ENCODE measurements at places on chromosomes 12 and 14. TPM values are rescaled to one million over a fixed set of nuclear protein-coding genes. Genes with fewer than 3 reads are reported as not detected.

Gene SLCO1B1
- not detected for total RNA-seq

Gene CCDC177
- total RNA-seq, result not detected

Gene KIAA0586
- 19.3 TPM for total RNA-seq

Gene TAS2R50
- total RNA-seq, result 1.1 TPM

Gene LYZ
- not detected for total RNA-seq

Gene DUSP6
- total RNA-seq, result 209 TPM

- DNase-seq, result no peak
Observed at GRCh38 chr12:128823216-128823915, 392 bp downstream of the SLC15A4 start.

DNA sequence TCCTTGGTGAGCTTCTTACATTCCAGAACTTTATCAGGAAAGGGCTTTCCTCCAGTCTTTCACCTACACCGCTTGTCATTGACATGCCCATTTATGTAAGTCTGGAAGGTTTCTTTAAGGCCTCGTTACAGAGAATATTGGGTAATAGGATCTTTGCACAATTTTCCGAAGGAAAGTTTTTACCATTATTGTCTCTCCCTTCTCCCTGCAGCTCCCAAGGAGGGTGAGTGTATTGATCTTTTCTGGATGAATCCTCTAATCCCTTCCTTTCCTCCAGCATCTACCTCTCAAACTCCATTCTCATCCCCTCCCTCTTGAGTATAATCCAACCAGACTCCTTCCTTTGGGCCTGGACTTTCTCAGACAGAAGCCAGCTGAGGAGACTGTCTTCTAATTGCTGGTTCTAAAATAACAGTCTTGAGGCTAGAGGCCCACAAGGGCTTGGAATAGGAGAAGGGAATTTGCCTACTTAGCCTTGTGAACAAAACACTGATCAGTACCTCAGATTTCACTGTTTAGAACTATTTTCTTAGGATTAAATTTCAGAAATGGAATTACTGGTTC, 21.8 kb downstream of the WNK1 start:
- no peak for DNase-seq

DNA sequence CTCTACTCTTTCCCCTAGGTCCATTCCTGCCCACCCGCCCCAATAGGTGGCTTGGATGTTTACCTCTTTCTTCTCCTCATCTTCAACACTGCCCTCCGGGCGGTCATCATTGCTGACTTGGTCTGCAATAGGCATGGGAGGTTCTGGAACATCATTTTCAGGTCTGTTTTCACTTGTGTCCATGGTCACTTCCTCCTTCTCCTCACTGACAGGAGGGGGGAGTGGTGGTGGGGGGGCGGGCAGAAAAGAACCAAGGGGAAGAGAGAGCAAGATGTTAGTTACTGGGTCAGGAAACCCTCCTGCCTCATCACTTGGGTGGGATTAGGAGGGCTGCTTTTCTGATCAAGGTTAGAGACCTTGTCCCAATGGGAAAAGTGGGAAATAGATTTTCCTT, 12.1 kb upstream of the CDH24 start:
- DNase-seq, result no peak

DNA sequence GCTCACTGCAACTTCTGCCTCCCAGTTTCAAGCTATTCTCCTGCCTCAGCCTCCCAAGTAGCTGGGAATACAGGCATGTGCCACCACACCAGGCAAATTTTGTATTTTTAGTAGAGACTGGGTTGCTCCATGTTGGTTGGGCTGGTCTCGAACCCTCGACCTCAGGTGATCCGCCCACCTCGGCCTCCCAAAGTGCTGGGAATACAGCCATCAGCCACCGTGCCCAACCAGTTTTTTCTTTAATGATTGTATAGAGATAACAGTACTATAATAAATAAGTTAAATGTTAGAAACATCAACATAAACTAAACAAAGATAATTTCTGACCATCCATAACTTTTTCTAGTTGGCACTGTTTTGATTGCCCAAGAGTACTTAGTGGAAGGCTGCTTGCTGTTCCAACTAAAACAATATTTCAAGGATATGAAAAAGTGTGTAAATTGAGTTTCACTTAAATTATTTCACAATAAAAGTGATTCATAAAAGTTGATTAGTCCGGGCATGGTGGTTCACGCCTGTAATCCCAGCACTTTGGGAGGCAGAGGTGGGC, 5.6 kb downstream of the GON7 start:
- no peak for DNase-seq

DNA sequence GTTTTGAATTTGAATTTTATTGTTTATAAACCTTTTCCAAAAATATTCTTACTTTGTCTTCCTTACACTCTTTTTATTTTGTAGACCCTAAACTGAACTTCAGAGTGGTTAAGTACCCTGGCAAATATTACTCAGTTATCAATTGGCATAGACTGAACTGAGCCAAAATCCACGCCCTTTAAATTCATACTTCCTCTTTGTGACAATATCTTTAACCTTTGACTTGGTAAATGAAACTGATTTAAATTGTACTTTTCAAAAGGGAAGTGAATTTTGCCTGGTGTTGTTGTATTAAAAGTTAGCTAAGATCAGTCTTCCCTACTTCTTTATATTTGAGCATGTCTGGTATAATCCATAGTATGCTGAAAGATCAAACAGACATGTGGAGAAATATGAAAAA, 184.3 kb upstream of the USP15 start:
- no peak for DNase-seq

DNA sequence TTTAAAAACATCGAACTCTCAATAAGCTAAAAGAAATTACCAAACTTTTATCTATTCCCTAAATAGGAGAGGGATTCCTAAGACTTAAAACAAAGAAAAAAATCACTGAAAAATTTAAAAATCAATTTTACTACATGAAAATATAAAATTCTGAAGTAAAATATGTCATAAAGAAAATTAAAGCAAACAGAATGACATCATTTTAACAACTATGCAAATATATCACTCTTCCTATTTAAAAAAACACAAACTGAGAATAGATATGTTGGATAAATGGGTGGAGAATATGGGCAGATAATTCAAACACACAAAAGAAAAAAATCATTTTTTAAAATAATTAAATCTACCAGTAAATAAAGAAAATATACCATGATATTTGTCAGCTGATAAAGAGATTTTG, 510.0 kb downstream of the BCL11B start:
- no peak for DNase-seq

DNA sequence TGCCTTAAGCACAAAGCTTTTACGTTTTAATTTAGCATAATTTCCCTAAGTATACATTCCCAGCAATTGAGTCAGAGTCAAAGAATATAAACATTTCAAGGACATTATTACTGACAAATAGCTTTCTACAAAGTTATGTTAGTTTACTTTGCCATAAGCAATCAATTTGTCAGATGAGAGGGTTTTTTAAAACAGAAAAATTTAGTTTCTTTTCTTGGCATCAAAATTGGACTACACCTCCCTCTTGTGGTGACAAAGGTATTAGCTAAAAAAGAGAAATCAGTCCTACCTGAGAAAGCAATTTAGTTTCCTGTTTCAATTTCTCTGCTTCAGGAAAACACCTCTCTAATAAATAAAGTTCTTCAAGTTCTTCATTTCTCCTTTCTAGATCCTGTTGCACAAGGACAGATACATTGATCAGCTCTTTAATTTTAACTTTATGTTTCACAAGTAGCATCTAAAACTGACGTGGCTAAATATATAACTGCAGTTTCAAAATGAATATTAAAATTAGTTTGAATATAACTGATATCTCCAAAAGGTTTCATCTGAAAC, 39.9 kb downstream of the DNAI7 start:
- no peak for DNase-seq

- no peak for DNase-seq
Observed at GRCh38 chr12:4346931-4347330, 25.9 kb downstream of the TIGAR start.

DNA sequence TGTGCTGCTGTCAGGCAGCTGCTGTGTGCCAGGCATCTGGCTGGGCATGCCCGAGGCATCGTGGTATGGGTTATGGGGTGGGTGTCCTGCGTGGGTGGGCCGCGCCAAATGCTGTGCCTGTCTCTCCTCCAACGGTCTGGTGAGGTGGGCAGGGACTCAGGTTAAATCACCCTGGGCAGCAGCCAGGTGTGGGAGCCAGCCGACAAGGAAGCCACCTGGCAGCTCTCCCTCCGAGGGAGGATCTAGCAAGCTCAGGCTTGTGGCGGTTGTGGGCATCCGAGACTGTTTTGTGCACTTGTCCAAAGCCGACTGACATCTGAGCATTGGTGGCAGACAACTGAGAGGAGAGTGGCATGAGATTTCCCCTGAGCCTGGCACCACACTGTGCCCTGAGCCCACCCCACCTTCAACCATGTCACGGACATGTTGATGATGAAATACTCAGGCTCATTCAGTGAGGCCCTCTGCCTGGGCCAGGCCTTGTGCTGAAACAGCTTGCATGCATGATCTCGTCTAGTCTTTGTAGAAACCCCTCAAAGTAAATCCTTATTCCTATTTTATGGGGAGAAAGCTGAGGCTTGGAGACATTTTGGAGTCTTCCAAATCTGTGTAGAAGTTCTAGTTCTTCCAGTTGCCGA, 181.8 kb upstream of the MYL2 start:
- DNase-seq, result no peak

DNA sequence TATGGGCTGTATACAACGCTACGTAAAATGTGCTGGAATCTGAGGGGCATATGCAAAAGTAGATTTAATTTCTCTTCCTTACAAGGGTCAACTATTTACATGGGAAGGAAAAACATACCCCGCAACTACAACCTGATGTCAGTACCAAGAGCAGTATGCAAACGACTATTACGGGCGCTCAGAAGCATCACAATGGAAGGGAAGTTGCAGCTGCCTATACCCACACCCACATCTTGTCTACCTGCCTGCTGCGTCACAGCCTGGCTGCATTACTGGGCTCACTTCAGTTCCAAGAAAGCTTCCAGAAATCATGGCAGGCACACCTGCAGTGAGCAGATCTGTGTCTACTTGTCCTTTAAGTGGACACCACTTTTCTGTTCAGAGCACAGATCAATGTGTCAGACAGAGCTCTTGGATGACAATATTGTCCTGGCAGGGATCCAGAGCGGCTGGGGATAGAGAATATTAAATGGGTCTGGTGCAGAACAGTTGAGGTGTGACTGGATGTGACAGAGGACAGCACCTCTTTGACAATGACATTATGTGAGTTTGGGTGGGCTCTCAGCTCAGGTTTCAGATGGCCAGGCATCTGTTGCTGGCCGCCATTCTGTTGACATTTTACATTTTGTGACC, 41.5 kb upstream of the GNG2 start:
- no peak for DNase-seq

- DNase-seq, result no peak
Observed at GRCh38 chr12:88889326-88890110, 309.2 kb upstream of the KITLG start.
